ENCODE measurements at places on chromosomes 4 and X. TPM values are rescaled to one million over a fixed set of nuclear protein-coding genes. Genes with fewer than 3 reads are reported as not detected.
A peak's percentile ranks its signal among the peaks of the same experiment; 100 is the strongest.

Gene RRH
- not detected for total RNA-seq

GRCh38 chr4:38873290-38873944, 5.8 kb downstream of the FAM114A1 start:
- H3K4me3 ChIP-seq: no peak overlapping the region

Gene ETDB
- not detected for total RNA-seq

Gene STPG2
- total RNA-seq: not detected

Gene BDH2
- total RNA-seq: 22.2 TPM

GRCh38 chr4:26723216-26723615, 137.4 kb upstream of the STIM2 start:
- no peaks in the 10 kb centered on the region for H3K27me3 ChIP-seq
- H3K4me3 ChIP-seq: no peak overlapping the region
- peaks cover 4% of the 10 kb centered on the region for H3K36me3 ChIP-seq
- H3K4me1 ChIP-seq: peaks cover 9% of the 10 kb centered on the region

Gene ZMAT1
- 12.9 TPM for total RNA-seq

DNA sequence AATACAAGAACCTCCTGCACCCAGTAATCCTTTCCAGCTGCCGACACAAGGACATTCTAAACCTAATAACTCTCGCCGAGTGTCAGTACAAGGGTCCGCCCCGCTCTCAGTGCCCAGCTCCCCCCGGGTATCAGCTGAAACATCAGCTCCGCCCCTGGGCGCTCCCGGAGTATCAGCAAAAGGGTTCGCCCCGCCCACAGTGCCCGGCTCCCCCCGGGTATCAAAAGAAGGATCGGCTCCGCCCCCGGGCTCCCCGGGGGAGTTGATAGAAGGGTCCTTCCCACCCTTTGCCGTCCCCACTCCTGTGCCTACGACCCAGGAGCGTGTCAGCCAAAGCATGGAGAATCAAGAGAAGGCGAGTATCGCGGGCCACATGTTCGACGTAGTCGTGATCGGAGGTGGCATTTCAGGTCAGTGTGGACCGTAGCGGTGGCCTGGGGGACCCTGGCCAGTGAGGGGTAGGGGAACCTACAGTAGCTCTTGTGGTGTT, at the start of gene MAOA:
TSS of gene MAOA (plus strand) at position 295 of the 490 bp plus-strand sequence. CDS start at position 338, 43 bp downstream.
- DNase-seq: peak; percentile 38
- no peaks in the 10 kb centered on the region for H3K36me3 ChIP-seq
- H3K27ac ChIP-seq: peak within 1 kb of the TSS; percentile 48

- H3K4me3 ChIP-seq: no peak overlapping the region
- no peak overlapping the region for H3K27ac ChIP-seq
- H3K4me1 ChIP-seq: peaks cover 8% of the 10 kb centered on the region
- DNase-seq: no peak
- H3K36me3 ChIP-seq: no peaks in the 10 kb centered on the region
Measured at GRCh38 chr4:3389233-3390215, 52.2 kb upstream of the HGFAC start.

GRCh38 chr4:84298023-84298718, 200.9 kb downstream of the NKX6-1 start:
- no peak overlapping the region for H3K4me3 ChIP-seq
- DNase-seq: no peak
- no peak overlapping the region for H3K27ac ChIP-seq
- H3K27me3 ChIP-seq: no peaks in the 10 kb centered on the region
- H3K4me1 ChIP-seq: no peaks in the 10 kb centered on the region

DNA sequence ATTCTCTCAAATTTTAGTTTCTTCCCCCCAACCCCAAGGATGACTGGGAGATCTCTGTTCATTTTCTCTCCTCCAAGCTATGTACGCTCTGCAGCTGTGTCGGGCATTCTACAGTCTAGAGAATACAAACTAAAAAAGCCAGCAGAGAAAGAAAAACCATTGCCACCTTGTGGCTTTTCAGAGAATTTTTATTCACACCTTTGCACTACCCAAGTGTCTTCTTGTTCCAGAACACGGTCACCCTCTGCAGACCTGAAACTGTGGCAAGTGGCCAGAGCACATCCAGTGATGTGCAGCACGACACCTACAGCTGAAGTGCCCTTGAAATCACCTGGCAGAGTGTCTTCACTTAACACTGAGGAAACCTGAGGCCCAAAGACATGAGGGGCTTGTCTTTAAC, 68.6 kb downstream of the CHST7 start:
- H3K27me3 ChIP-seq: no peaks in the 10 kb centered on the region
- H3K4me3 ChIP-seq: no peak overlapping the region
- peaks cover 9% of the 10 kb centered on the region for H3K4me1 ChIP-seq
- H3K36me3 ChIP-seq: peaks cover 3% of the 10 kb centered on the region

Gene TCEAL4
- total RNA-seq: 6.0 TPM

Gene SLC6A14
- total RNA-seq: not detected

DNA sequence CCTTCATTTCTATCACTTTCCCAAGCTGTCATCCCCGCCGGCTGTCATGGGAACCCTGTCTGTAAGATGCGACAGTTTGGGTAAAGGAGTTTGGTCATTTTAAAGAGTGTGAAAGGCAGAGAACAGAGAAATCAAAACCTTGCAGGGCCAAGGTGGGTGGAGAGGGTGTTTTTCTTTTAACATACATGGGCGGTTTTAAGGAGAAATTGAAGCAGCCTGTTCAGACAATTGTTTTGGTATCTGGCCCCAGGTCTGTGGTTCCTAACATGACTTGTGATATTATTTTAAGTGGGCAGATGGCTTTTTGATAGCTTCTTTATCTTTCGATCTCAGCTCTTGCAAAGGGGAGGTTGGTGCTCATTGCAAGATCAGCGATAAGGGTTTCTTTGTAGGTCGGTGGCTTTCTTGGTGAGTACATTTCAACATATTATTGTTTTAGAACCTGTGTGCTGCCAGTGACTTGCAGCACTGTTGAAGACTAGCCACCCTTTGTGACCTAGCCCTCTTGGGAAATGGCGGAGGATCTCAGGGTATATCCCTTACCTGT, 3.7 kb downstream of the PPP1R3F start:
- no peaks in the 10 kb centered on the region for H3K27me3 ChIP-seq
- H3K27ac ChIP-seq: peak overlapping the region; percentile 85
- peaks cover 25% of the 10 kb centered on the region for H3K36me3 ChIP-seq
- H3K4me1 ChIP-seq: peaks cover 54% of the 10 kb centered on the region

DNA sequence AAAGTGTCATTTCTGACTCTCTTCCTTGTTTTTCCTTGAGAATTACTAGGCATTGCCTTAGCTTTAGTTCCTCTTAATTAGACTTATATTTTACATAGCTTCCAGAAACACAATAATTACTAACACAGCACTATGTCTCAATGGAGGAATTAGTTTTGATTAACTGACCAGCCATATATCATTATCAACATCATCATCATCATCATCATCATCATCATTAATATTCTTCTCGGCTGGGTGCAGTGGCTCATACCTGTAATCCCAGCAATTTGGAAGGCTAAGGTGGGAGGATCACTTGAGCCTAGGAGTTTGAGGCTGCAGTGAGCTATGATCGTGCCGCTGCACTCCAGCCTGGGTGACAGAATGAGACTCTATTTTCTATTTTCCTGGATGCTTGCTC, 2.7 kb upstream of the SLC25A5 start:
- DNase-seq: no peak
- H3K36me3 ChIP-seq: peaks cover 3% of the 10 kb centered on the region
- no peaks in the 10 kb centered on the region for H3K27me3 ChIP-seq

GRCh38 chr4:3523146-3523627, 9.0 kb downstream of the LRPAP1 start:
- no peak overlapping the region for H3K4me3 ChIP-seq
- no peak for DNase-seq
- H3K36me3 ChIP-seq: peaks cover 1% of the 10 kb centered on the region
- H3K27me3 ChIP-seq: no peaks in the 10 kb centered on the region

DNA sequence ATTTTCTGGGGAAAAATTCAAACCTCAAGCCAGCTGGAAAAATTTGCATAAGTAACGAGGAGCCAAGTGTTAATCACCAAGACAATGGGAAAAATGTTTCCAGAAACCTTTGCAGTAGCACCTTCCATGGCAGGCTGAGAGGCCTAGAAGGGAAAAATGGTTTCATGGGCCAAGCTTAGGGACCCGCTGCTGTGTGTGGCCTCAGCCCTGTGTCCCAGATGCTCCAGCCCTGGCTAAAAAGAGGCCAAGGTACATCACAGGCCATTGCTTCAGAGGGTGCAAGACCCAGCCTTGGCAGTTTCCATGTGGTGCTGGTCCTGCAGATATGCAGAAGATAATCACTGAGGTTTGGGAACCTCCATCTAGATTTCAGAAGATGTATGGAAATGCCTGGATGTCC, 98.3 kb upstream of the NWD2 start:
- H3K27ac ChIP-seq: no peak overlapping the region
- no peaks in the 10 kb centered on the region for H3K36me3 ChIP-seq
- no peaks in the 10 kb centered on the region for H3K4me1 ChIP-seq
- no peaks in the 10 kb centered on the region for H3K27me3 ChIP-seq
- DNase-seq: no peak
- no peak overlapping the region for H3K4me3 ChIP-seq

Gene C4orf54
- total RNA-seq: not detected

- no peaks in the 10 kb centered on the region for H3K36me3 ChIP-seq
- H3K27ac ChIP-seq: no peak overlapping the region
- no peaks in the 10 kb centered on the region for H3K4me1 ChIP-seq
- no peak for DNase-seq
Measured at GRCh38 chr4:47017494-47017893, 13.9 kb upstream of the GABRB1 start.

Gene CCDC110
- 0.11 TPM for total RNA-seq

DNA sequence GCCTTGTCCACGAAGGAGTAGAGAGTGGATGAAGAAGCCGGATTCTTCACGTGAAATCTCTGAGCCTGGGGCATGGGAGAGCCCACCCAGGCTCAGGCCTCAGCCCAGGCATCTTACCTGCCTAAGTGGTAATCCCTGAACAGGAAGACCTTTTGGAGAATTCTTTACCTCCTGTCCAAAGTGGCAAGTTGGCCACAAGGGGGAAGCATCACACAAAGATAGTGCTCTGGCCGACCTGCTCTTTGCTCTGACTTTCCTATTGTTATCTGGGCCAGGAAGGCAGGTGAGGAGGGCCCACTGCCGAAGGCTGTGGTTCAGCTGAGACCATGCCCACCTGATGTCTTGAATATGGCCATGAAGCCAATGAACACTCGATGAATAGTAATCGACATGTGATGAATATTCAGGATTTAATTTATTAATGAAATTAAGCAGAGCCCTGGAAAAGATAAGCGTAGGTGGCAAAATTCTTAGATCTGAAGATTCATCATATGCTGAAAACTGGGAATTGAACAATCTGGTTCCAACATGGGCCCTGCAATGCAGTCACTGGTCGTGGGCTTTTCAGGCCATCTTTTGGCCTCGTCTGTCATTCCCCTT, 93.8 kb downstream of the PDGFRA start:
- DNase-seq: peak; percentile 41
- H3K27ac ChIP-seq: no peak overlapping the region
- no peaks in the 10 kb centered on the region for H3K4me1 ChIP-seq
- H3K27me3 ChIP-seq: no peaks in the 10 kb centered on the region

Gene MAGEB10
- total RNA-seq: not detected

GRCh38 chrX:24879679-24880078, 136.1 kb downstream of the ARX start:
- H3K4me3 ChIP-seq: no peak overlapping the region
- H3K4me1 ChIP-seq: peaks cover 3% of the 10 kb centered on the region
- DNase-seq: no peak
- H3K27me3 ChIP-seq: no peaks in the 10 kb centered on the region

DNA sequence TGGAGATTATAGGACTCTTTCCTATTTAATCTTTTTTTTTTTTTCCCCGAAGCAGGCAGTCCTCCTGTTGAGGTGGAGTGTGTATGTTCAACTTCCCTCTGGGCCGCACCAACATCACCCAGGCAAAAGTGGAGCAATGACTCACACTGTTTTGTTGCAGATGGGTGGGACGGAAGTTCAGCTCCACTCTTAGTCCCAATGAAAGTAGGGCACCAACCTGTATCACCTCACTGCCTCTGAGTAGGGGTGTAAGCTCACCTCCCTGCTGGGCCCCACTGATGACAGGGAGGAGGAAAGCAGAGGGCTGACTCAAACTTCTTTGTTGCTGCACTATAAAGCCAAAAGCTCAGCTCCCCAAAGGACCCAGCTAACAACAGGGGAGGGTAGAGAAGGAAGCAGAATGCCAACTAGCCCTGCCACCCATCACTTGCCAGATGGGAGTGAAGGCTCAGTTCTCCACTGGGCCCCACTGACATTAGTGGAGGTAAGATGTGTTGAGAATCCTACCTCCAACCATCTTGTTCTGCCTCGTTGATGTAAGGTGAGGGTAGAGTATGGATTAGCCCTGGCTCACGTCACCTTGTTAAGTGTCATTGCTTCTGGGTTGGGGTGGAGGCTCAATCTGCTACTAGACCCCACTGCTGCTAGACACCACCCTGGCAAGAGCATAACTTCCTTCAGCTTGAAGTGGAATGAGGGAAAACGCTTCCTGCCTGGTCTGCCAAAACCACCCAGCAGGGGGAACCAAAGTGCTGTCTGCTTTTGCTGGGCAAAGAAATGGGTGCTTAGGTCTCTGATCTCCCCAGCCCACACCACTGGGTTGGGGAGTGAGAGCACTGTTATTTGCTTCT, 14.1 kb downstream of the RPS6KA3 start:
- DNase-seq: peak; percentile 73
- H3K4me3 ChIP-seq: no peak overlapping the region
- H3K4me1 ChIP-seq: peaks cover 32% of the 10 kb centered on the region
- H3K27ac ChIP-seq: peak overlapping the region; percentile 64
- no peaks in the 10 kb centered on the region for H3K27me3 ChIP-seq

DNA sequence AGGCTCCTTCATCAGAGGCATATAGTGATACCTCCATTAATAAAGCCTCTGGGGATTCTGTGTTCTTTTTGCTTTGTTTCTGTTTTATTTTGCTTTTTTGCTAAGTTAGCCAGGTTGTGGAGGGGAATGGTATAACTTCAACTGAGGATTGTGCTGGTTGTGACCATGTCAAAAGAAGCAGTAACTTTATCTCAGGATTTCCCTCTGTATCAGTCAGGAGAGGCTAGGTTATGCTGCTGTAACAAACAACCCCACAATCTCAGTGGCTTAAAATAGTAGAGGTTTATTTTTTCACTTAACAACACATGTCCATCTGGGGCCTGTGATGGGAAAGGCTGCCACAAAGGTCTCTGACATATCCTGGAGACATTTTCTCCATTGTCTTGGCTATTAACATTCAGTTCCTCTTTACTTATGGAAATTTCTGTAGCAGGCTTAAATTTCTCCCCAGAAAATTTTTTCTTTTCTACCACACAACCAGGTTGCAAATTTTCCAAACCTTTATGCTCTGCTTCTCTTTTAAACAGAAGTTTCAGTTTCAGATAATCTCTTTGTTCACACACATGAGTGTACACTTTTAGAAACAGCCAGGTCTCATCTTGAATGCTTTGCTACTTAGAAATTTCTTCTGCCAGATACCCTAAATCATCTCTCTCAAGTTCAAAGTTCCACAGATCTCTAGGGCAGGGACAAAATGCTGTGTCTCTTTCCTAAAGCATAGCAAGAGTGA, 64.7 kb downstream of the UCHL1 start:
- H3K4me1 ChIP-seq: no peaks in the 10 kb centered on the region
- no peak overlapping the region for H3K4me3 ChIP-seq
- no peaks in the 10 kb centered on the region for H3K27me3 ChIP-seq
- DNase-seq: no peak
- H3K27ac ChIP-seq: no peak overlapping the region
- no peaks in the 10 kb centered on the region for H3K36me3 ChIP-seq

- H3K4me3 ChIP-seq: no peak overlapping the region
- no peak for DNase-seq
- no peaks in the 10 kb centered on the region for H3K4me1 ChIP-seq
- no peaks in the 10 kb centered on the region for H3K36me3 ChIP-seq
Measured at GRCh38 chr4:125440814-125441213, 126.1 kb downstream of the FAT4 start.

Gene SPINK2
- total RNA-seq: 7.5 TPM
